A673 (cell line): ENCODE measurements at places on chromosomes 5 and 9. TPM values are rescaled to one million over a fixed set of nuclear protein-coding genes. Genes with fewer than 3 reads are reported as not detected.

- DNase-seq = peak; percentile 80
- H3K4me3 ChIP-seq = no peak overlapping the region
- no peak overlapping the region for H3K27ac ChIP-seq
These were observed 282.4 kb downstream of the EFNA5 start for GRCh38 chr5:107388141-107388861.

- no peaks in the 10 kb centered on the region for H3K27me3 ChIP-seq
- H3K27ac ChIP-seq = no peak overlapping the region
- H3K4me3 ChIP-seq = no peak overlapping the region
- no peaks in the 10 kb centered on the region for H3K36me3 ChIP-seq
- DNase-seq = no peak
These were observed 28.3 kb downstream of the PRRX2 start for GRCh38 chr9:129693741-129694140.

WDR31 gene
- total RNA-seq = 1.3 and 2.4 TPM in 2 replicates

UNC5A gene
- total RNA-seq = 7.5 and 7.8 TPM in 2 replicates

IL4 gene
- total RNA-seq = not detected in 2 replicates

HCN1 gene
- 0.04 and 0.09 TPM in 2 replicates for total RNA-seq
